ENCODE measurements at places on chromosomes 7 and 10. TPM values are rescaled to one million over a fixed set of nuclear protein-coding genes. Genes with fewer than 3 reads are reported as not detected.

The ETV1 gene
- total RNA-seq = 2.1 TPM

The ZC3HAV1 gene
- 24.4 TPM for total RNA-seq

The PIP gene
- not detected for total RNA-seq

The TMEM254 gene
- 22.4 TPM for total RNA-seq

The SCRN1 gene
- 18.8 TPM for total RNA-seq

The ASNS gene
- total RNA-seq = 9.2 TPM

The POT1 gene
- total RNA-seq = 26.7 TPM

Data from subcutaneous adipose tissue (tissue), 4 donors.